H54 (cell line): ENCODE measurements at places on chromosomes 5 and 9.

- DNase-seq = no peak
Measured at GRCh38 chr9:122155796-122156195, 3.8 kb downstream of the NDUFA8 start.

- no peak for DNase-seq
Measured at GRCh38 chr5:94457788-94458187, 160.6 kb downstream of the KIAA0825 start.

- no peak for DNase-seq
Measured at GRCh38 chr9:135787776-135788575, 86.0 kb downstream of the KCNT1 start.

GRCh38 chr9:18255747-18256146 lies 218.2 kb upstream of the ADAMTSL1 start:
- DNase-seq = no peak

DNA sequence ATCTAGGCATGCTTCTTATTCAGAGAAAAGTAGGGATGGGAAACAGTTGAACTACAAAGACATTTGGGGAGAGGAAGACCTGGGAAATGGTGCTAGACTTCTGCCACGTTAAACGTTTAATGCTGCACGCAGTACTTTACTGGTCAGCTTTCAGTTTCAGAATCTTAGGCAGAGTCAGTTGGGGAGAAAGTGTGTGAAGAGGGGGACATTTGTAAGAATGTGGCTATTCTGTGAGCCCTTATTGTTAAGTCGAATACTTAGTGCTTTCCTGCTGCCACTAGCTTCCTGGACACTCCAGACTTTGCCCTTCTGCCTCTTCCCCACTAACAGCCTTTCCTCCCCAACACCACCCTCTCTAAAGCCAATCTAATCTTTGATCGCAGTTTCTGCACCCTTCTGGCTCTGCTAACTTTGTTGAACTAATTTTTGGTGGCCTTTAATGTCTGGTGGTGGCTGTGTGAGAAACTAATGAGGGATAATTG lies 6.1 kb downstream of the CYSTM1 start:
- DNase-seq = no peak

DNA sequence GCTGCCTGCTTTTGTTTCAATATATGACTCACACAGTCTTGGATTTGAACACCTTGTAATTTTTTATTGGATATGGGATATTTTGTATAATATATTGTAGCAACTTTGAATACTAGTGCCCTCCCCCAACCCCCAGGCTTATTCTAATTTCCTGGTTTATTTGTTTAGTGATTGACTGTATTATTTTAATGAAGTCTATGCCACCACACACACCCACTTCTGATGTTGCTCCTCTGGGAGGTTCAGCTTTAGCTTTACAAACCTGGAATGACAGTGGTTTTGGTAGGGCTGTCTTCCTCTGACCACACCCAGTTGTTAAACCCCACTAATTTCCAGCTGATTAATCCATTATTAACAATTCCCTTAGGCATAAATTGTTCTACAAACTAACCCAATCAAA lies 206.1 kb upstream of the NFIL3 start:
- no peak for DNase-seq

DNA sequence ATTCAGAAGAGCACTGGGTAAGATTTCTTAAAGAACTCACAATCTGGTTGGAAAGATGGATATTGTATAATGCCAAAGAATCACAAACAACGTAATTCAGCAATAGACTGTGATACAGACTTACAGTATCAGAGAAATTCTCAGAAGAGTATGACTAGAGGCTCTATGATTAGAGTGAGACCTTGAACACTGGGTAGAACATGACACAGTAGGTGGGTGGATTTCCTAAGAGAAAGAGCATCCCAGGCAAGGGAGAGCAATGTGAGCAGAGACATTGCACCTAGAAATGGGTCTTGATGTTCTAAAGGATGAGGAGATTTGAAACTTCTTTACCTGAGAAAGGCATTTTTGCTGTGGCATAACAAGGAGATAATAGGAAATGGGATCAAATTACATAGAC lies 27.3 kb upstream of the CAST start:
- DNase-seq = no peak

- DNase-seq = no peak
Measured at GRCh38 chr9:95517559-95518425, 1.0 kb upstream of the PTCH1 start.

DNA sequence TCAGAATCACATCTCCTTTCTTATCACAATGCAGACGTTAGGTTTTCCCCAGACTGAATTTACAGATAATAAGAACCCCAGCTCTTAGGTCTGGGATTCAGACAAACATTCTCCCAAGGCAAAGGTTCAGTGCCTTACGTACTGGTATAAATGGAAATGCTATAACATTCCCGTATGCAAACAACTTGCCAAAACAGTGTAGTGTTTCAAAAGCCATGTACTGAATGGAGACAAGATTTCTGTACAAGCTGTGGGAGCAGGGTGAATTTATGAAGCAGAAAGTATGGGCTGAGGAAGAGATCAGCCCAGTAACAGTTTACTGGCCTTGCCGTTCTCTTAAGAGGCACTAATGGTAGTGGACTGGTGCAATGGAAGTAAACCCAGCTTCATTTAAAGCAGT lies 225.5 kb upstream of the ZNF462 start:
- no peak for DNase-seq

GRCh38 chr9:127104581-127105311 lies 17.7 kb downstream of the ANGPTL2 start:
- no peak for DNase-seq

GRCh38 chr5:141765896-141766551 lies 84.0 kb upstream of the ARAP3 start:
- DNase-seq = no peak

GRCh38 chr5:67518227-67518626 lies 321.6 kb upstream of the CD180 start:
- DNase-seq = no peak

GRCh38 chr9:18126831-18127498 lies 347.0 kb upstream of the ADAMTSL1 start:
- no peak for DNase-seq

GRCh38 chr5:61330341-61330844 lies 1.7 kb upstream of the ZSWIM6 start:
- peak; percentile 33 for DNase-seq

DNA sequence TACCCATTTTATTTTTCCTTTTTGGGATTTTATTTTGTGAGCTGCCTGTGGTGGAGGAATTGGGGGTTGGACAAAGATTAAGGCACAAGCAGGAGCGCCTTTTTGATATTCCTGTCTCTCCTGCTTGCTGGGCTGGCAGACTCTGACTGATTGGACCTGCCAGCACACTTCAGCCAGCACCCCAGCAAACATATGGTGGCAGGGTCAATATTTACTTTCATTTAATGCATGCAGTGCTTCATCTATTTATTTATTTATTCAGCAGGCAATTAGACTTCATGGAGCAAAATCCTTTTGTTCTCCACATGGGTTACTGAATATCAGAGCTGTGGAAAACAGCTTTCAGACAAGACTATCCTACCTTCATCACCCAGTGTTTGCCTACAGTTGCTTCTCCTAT lies 48.4 kb upstream of the EPB41L4A start:
- no peak for DNase-seq

DNA sequence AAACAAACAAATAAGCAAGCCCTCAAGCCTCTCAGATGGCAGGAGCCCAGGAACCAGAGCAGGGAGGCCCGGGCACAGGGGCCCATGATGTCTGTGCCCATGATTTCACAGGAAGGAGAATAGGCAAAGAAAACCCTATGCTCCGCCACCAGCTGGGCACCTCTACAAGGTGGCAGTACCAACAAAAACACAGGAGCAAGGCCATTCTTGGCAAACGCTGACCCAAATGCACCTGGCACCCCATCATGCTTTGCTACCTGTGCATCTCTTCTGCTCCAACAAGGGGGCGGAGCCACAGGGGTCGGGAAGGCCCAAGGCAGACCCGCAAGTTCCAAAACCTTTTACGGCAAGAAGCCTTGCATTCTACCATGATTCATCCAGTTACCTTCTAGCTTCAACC lies 3.1 kb downstream of the BRD3 start:
- no peak for DNase-seq

DNA sequence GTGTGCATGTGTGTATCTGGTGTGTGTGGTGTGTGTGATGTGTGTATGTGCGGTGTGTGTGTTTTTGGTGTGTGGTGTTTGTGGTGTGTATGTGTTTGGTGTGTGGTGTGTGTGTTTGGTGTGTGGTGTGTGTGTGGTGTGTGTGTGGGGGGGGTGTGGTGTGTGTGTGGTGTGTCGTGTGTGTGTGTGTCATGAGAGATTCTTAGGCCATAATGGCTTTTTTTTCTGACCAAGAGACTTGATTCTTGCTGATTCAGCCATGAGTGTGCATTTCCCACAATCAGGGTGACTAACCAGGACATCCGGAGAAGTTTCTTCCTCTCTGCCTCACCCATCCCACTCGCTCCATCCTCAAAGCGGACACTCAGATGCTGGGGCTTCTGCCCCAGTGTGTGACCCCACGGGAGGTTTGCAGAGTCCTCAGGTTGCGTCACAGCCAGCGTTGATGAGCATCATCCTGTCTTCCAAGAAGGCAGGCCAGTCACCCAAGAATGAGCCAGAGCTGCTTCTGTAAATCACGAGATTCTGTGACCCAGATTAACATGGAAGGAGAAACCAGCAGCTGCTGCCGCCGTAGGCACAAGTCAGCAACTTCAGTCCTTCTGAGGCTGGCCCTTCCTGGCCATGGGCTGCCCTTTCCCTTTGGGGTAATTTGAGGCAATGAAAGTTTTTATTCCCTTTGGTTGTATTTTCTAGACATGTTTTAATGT lies 12.5 kb upstream of the CTSL start:
- peak; percentile 89 for DNase-seq

DNA sequence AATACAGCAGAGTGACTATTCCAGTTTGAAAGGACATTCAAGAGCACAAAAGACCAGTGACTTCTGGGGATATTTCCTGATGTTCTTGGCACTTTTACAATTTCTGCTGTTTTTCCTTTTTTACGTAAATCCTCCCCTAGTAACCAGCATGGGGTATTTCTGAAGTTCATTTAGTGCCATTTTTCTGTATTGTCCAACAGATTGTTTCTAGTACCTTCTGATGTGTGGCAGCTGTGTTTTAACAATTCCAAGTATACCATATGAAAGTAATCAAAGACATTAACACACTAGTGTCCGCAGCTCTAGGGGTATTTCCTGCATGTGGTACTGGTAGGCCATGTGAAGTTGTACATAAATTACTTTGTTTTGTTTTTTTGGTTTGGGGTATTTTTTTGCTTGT lies 53.0 kb upstream of the SMARCA2 start:
- no peak for DNase-seq

DNA sequence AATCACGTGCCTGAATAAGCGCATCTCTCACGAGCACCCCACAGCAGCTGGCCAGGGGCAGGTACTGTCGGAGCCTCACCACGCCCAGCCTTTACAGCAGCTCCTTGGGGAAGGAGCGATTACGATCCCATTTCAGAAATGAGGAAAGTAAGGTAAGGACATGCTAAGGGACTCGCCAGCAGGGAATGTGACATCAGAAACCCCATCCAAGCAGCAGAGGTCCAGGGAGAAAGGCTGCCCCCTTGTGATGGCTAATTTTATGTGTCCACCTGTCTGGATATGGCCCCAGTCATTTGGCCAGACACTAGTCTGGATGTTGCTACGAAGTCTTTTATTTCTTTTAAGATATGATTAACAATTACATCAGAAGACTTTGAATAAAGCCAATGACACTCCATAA lies 77.3 kb downstream of the UBE2QL1 start:
- peak; percentile 42 for DNase-seq

GRCh38 chr9:90645721-90646120 lies 3.1 kb upstream of the DIRAS2 start:
- DNase-seq = no peak

DNA sequence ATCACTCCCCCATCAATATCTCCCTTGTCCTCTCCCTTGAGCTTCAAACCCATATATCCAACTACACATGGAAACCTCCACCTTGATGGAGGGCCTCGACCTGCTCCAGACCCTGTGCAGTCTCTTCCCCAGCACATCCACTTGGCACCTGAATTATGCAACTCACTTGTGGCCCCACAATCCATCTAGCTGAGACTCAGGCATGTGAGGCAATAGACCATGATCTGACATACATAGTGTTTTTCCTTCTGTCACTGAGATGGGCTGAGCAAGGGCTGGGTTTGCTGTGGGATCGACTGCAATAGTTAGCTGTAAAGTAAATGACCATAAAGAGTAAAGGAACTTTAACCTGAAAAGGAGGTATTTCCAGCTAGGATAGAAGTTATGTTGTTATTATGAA lies 172.9 kb upstream of the RAD23B start:
- no peak for DNase-seq

- no peak for DNase-seq
Measured at GRCh38 chr9:5448461-5449435, 1.6 kb upstream of the CD274 start.

GRCh38 chr5:75472973-75473372 lies 38.5 kb downstream of the CERT1 start:
- no peak for DNase-seq

DNA sequence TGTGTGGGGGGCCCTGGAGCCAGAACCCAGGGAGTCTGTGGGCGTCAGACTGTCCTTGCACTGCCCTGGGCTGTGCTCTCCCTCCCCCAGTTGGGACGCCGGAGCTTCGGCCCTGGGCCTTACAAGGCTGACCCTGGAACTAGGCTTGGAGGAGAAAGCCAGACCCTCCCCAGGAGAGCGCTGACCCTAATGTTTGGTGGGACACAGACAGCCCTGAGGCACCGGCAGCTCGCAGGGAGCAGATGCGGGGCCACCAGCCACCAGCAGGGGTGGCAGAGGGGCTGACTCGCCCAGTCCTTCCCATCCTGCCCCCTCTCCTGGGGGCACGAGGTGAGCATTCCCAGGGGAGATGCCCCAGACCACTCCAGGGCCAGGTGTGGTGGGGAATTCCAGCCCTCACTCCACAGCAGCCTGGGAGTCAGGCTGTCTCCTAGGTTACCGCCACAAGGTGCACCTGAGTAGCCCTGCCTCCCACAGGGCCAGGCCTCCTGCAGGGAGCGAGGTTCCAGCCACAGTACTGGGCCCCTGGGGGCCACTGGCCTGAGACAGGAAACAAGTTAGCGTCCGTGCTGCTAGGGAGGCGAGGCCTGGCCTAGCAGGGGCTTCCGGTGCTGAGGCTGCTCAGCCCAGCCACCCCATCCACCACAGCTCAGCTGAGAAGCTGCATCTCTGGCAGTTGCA lies 134.6 kb downstream of the OLFM1 start:
- no peak for DNase-seq

DNA sequence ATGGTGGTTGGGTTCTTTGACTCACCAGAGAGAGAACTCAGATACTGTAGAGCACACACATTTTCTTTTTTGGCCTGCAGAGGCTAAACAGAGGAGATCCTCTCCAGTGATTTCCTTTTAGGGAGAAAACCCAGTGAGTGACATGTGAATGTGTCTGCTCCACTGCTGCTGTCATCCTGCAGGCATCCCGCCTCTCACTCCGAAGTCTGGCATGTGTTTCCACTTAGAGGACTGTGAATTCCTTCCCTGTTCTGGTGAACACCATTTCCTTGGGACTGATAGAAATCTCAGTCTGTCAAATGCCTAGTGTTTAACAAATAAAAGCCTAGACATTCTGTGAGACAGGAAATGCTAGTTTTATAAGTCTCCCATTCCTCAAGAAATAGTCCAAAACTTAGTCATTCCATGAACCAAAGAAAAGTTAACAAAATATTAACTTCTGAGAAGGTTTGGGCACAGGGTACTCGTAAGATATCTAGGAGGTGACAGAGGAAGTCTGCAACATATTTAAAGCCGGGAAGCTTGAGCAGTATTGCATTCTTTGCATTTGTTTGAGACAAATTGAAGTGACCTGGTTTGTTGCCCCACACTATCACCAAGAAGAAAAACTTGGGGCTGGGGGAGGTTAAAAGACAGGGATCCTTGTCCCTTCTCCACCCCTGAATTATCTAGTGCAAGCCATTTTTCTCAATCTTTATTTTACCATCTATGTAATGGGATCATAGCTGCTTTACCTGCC lies 74.9 kb upstream of the NIPAL4 start:
- DNase-seq = peak; percentile 26

GRCh38 chr9:79688363-79688762 lies 116.6 kb downstream of the TLE4 start:
- DNase-seq = no peak
